A549 (cell line): ENCODE measurements at places on chromosomes 2 and 18. TPM values are rescaled to one million over a fixed set of nuclear protein-coding genes. Genes with fewer than 3 reads are reported as not detected.

The RAB17 gene
- polyA plus RNA-seq: 0.42 to 2.3 TPM (median 2.2 TPM) in 3 replicates

The REV1 gene
- 12.8 to 13.4 TPM (median 13.3 TPM) in 3 replicates for polyA plus RNA-seq

The TMEM178A gene
- polyA plus RNA-seq: 0.13 to 0.15 TPM in 2 of 3 replicates, not detected in the other

The ATF2 gene
- polyA plus RNA-seq: 15.5 to 18.9 TPM (median 18.8 TPM) in 3 replicates

DNA sequence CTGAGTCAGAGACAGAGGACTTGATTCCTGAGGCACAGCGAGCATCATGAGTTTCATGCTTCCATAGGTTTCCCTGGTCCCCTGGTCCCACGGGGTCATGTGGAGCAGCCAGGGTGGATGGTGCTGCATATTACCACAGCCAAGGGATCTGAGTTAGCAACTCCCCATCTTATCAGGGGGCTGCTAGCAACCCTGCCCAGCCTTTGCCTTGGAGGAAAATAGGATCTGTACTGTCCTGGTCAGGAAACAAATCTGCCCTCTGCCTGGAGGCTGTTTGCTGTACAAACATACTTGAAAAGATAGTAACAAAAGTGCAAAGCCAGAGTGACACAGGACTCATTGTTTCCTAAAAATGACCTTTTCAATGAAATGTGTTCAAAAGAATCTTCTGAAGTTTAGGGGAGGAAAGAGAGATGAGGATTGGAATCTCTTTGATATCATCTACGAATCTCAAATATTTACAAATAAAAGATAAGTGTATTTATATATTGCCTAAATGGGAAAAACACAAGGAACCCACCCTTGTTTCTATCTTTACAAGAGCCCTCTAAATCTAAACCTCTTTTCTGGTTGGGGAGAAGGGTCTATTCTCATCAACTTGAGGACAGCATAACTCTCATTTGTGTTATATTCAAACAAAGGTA is 194.8 kb downstream of the CD226 start:
- DNase-seq: peak; percentile 17

DNA sequence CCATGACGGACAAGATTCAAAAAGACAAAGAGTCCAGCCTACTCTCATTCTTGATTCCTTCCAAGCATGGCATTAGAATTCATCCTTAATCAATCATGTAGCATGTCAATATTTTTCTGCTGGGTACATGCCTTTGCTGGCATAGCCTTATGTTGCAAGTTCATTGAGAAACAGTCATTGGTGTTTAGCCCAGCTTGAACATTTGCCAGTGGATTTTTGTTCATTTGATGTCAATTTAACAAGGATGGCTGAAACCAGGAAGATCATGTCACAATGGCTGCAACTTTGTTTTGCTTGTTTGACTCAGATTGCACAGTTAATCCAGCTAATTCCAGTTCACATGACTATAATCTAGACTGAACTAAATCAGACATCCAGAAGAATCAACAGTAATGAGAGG is 1132.2 kb downstream of the LRP1B start:
- no peak for DNase-seq

DNA sequence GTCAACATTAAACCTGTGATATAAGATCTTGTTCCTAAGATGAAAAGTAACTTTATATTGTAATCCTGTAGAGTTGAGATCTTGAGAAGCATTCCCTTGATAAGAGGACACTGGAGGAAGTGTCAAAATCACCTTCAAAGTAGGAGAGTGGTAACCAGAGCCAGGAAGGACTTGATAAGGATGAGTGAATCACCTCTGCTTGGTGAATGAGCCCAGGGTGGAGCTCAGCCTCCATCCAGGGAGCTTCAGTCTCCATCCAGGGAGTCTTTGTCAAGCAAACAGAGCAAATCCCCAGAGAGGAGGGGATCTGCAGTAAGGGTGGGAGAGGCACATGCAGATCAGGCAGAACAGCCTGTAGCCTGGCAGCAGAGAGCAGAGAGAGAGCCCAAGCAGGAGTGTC is 167.1 kb upstream of the SIX2 start:
- DNase-seq: no peak

- no peak for DNase-seq
These were observed 215.2 kb upstream of the CRIM1 start for GRCh38 chr2:36140391-36140790.

DNA sequence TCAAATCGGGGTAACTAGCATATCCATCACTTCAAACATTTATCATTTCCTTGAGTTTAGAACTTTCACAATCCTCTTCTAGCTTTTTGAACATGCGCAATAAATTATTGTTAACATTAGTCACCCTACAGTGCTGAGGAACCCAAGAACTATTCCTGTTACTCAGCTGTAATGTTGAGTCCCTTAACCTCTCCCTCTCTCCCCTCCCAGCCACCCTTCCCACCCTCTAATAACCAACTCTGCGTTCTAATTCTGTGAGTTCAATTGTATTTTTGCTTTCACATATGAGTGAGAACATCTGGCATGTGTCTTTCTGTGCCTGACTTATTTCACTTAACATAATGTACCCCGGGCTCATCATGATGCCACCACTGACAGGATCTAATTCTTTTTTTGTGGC is 78.6 kb upstream of the RANBP2 start:
- DNase-seq: peak; percentile 27

- peak; percentile 99 for DNase-seq
These were observed 174.0 kb downstream of the TGIF1 start for GRCh38 chr18:3623769-3624545.

DNA sequence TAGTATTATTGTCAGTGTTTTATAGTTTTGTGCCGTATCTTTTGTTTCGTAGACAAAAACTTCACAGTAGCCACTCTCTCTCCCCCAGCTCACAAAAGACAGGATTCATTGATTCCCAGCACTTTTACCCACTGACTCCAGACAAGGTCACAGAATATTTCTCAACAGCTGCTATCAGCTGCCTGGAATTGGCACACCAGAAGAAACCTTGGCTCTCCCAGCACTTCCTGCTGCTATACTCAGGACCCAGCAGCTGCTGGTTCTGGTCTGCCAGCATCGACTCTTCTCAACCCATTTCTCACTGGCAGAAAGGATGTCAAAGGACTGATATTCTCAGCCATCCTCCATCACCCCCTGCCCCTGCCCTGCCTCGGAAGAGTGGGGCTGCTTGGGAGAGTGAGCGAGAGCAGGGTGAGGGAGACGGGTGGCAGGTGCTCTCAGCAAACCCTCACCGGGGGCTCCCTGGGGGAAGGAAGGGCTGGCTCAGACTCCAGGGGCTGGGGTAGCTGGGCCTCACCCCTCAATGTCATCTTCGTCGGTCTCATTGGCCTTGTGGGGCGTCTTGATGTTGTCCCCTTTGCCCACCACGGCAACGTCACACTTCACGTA is 6.1 kb upstream of the OTOF start:
- no peak for DNase-seq

GRCh38 chr2:188278388-188279092 is 13.1 kb upstream of the GULP1 start:
- DNase-seq: no peak

- no peak for DNase-seq
These were observed 10.2 kb downstream of the TNFAIP6 start for GRCh38 chr2:151367571-151367970.

GRCh38 chr2:96530474-96531357 is 5.8 kb upstream of the ARID5A start:
- DNase-seq: no peak

GRCh38 chr2:129923265-129924091 is 56.0 kb upstream of the RAB6C start:
- DNase-seq: peak; percentile 58

DNA sequence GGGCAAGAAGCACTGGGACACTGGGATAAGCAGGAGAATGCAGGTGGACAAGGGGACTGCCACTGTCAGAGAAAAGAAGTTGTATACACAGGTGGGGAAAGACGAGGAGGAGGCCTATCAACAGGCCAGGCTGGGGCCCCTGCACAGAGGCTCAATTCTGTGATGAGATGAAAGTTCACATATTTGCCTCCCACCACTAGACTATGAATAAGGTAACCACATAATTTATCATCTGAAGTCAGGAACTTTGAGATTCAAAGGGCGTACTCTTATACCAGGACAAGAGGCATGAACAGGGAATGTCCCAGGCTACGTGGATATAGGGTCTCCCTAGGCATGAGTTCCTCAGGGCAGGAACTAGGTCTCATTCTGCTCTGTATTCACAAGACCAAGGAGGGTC is 34.2 kb downstream of the RNU4ATAC start:
- no peak for DNase-seq

- DNase-seq: peak; percentile 85
These were observed at the start of gene SPR for GRCh38 chr2:72887032-72887739. SPR (plus strand) TSS chr2:72887408; CDS start chr2:72887433, 25 bp downstream.

- DNase-seq: no peak
These were observed 189.1 kb downstream of the WDPCP start for GRCh38 chr2:63399156-63399555.

- DNase-seq: no peak
These were observed 766.3 kb downstream of the SLC4A3 start for GRCh38 chr2:220393711-220394110.
